ENCODE measurements at places on chromosomes 16 and 17.

GRCh38 chr17:42979511-42980273 is at the start of gene PTGES3L:
PTGES3L (minus strand) TSS chr17:42980080; CDS start chr17:42980053, 27 bp downstream.
- peak; percentile 48 for DNase-seq

- DNase-seq, result peak; percentile 35
Measured at GRCh38 chr17:12510535-12510934, 155.2 kb upstream of the MYOCD start.

DNA sequence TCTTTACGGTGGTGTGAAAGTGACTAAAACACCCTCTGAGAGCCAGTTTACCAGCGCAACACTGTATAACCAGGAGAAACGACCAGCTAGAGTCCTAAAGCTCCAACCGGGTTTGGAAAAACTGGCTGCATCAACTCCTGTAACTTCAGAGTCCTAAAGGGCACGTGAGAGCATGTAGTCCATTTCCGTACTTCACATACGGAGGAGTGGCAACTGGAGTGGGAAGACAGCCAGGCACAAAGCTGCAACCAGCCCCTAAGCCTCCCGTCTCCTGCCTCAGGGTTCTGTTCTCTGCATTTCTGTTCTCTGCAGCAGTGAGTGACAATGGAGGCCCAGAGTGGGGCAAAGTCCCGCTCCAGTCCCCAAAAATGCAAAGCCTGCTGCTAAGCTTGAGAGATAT is 19.2 kb downstream of the TEKT1 start:
- no peak for DNase-seq

DNA sequence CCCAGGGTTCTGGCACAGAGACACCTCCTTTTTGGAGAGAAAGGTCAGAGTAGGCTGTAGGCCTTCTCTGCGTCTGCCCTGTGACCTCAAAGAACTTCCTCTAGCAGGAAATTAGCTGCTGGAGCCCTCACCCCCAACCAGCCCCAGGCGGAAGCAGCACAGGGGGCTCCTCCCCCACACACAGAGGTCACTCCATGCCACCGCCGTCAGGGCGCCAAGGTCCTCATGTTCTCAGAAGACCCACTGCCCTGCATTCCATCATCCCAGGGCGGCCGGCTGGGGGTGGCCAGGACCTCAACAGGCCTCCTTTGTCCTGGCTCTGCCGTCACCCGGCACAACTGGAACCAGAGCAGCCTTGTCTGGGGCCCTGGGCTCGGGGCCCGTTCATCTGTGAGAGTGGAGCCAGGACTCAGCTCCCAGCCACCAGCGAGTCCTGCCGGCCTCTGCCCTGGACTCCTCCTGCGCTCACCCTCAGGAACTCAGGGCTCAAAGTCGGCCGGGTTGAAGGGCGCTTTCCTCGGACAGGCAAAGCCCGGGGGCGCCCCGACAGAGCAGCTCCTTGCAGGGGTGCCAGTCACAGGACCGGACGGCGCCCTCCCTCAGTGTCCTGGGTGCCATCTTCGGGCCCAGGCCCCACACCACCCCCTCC is 1.2 kb downstream of the TMC6 start:
- DNase-seq, result no peak

- DNase-seq, result no peak
Measured at GRCh38 chr16:79874391-79874790, 273.9 kb upstream of the MAF start.

DNA sequence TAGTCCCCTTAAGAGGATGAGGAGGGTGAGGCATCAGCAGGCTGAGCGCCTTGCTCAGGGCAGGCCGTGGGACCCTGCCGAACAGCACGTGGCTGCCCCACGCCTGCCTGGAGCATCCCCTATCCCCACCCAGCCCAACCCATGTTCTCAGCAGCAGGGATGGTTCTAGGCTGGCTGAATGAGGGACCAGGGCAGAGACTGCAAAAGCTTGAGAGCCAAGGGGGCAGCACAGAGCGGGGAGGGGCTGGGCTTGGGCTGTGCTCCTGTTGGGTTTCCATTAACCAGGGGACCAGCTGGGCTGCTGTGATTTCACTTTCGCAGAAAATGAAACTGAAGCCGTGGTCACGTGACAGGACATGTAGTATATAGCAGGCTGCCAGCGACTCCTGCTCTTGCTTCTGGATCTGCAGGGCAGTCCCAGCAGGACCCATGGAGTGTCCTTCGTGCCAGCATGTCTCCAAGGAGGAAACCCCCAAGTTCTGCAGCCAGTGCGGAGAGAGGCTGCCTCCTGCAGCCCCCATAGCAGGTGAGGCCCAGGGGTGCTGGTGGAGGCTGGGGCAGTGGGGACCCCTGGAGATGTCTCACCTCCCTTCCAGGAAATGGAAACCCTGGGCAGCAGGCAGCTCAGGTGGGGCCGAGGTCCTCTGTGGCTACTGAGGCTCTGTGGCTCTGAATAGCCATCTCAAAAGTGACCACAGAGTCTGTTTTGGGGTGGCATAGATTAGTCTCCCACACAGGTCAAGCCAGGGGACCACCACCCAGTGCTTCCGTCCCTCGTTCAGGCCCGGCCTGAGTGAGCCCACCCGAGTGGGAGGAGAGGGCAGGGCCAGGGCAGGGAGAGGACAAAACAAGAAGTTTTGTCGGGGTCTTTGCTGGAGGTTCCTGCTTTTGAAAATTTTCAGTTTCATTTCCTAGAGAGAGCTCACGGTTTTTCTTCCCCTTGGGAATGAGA is 2.9 kb downstream of the RNF213 start:
- DNase-seq, result peak; percentile 82

GRCh38 chr16:47493381-47494337 is 32.5 kb downstream of the PHKB start:
- no peak for DNase-seq

- no peak for DNase-seq
Measured at GRCh38 chr17:80941743-80942422, 49.8 kb upstream of the CHMP6 start.

DNA sequence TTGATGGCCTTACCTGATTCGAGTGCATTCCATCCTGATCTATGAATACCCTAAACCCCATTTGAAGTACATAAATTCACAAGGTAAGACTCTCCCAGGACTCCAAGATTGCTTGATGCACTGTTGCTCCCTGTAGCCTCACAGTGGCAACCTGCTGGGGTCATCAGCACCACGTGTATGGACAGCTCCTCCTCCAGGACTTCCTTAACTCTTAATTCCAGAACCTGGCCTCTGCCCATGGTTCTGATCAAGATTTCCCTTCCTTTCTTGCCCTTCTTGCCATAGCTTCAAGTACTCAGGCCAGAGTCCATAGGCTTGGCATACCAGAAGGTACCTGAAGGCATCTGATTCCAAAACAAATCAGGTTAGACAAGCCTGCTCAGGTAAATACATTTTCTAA is 34.0 kb upstream of the NLK start:
- DNase-seq, result peak; percentile 69

DNA sequence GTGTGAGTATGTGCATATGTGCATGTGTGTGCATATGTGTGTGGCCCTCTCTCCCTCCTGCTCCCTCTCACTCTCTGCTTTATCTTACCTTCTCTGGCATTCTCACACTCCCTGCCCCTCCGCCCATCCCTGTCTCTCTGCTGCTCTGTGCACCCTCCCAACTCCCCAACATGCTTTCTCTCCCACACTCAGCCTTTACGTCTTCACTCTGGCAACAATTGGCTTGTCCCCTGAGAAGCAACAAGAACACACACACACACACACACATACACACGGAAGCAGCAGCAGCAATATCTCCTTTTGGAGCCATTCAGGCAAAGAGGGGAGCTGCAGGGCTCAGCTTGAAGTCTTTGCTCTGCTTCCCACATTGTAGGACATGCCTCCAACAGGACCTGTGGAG is 27.8 kb downstream of the PITPNM3 start:
- DNase-seq, result no peak

GRCh38 chr17:49572226-49572625 is 3.4 kb upstream of the NXPH3 start:
- DNase-seq, result no peak

DNA sequence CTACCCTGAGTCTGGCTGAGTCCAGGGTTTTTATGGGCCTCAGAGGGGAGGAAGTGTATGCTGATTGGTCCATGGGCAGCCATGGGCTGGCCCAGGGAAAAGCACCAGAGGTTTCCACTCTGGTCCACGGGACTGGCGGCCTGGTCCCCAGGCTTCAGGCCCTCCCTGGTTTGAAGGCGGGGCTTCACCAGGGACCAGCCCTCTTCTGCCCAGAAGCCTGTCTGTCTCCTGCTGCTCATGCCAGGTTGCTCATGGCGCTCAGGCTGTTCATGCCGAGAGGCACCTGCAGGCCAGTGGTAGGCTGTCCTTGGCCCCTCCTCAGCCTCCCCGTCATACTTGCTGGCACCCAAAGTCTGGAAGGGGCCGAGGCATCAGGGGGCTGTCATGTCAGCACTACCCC is 45.0 kb upstream of the CLEC19A start:
- no peak for DNase-seq

GRCh38 chr16:69711115-69711740 is 15.1 kb downstream of the NQO1 start:
- peak; percentile 66 for DNase-seq

DNA sequence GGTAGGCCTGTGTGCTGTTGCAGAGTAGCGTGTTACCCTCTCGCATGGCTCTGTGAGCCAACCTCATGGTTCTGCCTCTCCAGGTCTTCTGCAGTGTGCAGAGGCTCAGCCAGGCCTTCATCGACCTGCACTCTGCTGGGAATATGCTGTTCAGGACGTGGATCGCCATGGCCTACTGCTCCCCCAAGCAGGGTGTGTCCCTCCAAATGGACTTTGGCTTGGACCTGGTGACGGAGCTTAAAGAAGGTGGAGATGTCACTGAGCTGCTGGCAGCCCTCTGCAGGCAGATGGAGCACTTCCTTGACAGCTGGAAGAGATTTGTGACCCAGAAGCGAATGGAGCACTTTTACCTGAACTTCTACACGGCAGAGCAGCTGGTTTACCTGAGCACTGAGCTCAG is 75.8 kb upstream of the ENDOV start:
- no peak for DNase-seq

- no peak for DNase-seq
Measured at GRCh38 chr16:31888735-31889134, 15.1 kb downstream of the ZNF267 start.

DNA sequence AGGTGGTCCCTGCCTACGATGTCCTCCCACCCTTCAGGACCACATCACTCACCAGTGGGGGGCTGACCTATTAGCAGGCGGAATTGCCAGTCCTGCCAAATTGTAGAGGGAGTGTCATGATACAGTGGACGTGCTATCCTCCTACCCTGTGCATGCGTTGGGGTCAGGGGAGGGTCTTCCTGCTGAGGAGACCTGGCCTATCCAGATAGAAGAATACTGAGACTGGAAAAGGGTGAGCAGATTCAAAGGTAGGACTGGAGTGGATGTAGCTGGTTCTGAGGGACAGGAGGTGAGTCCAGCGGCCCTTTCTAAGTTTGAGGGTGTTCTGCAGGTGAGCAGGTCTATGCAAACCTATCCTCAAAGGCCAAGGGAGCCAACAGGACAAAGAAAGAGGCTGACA is 8.0 kb downstream of the PRSS41 start:
- no peak for DNase-seq

GRCh38 chr17:61970030-61970429 is 42.2 kb upstream of the INTS2 start:
- DNase-seq, result no peak
